Tongue (tissue), 3 donors: ENCODE measurements at places on chromosomes 5 and 9. TPM values are rescaled to one million over a fixed set of nuclear protein-coding genes. Genes with fewer than 3 reads are reported as not detected.
A peak's percentile ranks its signal among the peaks of the same experiment; 100 is the strongest.

DNA sequence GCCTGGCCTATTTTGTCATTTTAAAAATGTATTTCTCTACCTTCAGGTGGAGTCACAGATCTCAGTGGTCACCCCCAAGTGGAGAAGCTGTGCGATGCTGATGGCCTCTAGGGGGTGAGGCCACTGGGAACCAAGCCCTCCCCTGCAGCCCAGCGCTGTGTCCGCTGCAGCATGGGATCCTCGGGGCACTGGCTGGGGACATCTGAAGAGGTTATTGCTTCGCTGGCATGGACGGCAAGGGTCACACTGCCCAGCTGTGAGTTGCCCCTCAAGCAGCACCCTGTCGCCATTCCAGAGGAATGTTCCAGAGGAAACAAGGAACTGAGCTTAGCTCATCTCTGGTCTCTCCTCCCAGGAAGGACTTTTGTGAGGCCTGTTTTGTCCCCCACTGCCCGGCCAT is 119.6 kb upstream of the S1PR3 start:
- no peak for DNase-seq

Gene EQTN
- 0.51 TPM for total RNA-seq

DNA sequence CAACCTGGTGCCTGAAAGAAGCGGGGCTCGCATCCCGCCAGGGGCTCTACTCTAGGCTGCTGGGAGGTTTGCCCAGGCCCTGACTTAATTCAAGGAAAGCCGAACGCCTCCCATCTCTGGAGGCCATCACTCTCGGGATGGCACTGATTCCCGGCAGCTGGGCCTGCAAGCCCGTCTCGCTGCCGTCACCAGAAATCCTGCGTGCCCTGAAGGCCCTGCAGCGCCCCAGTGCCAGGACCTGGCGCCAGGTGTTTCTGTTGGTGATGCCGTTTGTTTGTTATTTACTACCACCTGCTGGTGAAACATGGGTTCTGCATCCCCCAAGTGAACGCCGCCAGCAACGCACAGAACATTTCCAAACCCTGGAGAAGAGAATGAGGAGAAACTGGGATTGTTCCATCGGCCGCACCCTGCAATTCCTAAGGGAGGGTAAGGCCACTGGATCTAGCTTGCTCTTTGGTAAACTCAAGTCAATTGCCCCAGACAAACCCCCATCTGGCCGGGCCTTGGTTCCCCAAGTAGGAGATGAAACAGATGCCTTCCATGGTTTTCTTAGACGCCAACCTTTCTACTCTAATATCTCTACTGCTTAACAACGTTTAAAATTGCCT is 77.9 kb downstream of the AK8 start:
- DNase-seq, result peak; percentile 89

- DNase-seq, result no peak
Observed at GRCh38 chr5:62662521-62662920, 83.9 kb downstream of the LRRC70 start.

GRCh38 chr9:123960965-123961364 is 31.0 kb upstream of the DENND1A start:
- DNase-seq, result no peak

Gene PCDHB2
- total RNA-seq, result 4.4 TPM

Gene FCN2
- total RNA-seq, result not detected

Gene ICE1
- total RNA-seq, result 47.5 TPM
